MM.1S (cell line): ENCODE measurements at places on chromosomes 13 and 19.

DNA sequence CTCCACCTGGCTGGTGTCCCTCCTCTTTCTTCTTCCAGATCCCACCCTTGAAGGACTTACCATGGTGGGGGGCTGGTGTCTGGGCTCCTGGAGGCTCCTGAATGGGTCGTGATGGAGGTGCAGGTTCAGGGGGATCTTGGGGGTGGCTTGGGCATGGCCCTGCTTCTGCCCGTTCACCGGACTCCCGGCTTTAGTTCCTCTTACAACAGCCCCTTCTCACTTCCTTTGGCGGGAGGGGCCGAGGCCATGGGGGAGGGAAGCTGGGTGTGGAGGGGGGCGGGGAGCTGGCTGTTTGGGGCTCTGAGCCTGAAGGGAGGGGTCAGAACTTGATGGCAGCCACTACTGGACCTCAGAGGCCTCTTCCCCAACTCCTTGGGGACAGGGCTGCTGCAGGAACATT lies at the start of gene MYO1F:
TSS of gene MYO1F (minus strand) at position 196 of the 400 bp plus-strand sequence. CDS start at position 63, 133 bp downstream.
- no peak for DNase-seq

DNA sequence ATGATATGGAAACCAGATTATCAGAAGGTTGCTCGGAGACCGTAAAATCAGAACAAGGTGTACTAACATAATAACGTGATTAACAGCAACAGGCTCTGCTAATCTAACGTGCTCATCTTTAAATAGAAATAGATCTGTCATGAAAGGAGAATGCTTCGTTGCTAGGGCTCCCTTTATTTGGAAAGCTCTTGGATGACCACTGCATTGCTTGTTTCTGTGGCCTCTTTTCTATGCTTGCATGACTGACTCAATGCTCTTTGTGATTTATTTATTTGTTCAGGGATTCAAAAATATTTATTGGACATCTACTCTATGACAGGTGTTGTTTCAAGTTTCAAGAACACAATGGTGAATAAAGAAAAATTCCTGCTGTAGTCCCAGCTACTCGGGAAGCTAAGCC lies 22.3 kb upstream of the ZDHHC20 start:
- DNase-seq: no peak

DNA sequence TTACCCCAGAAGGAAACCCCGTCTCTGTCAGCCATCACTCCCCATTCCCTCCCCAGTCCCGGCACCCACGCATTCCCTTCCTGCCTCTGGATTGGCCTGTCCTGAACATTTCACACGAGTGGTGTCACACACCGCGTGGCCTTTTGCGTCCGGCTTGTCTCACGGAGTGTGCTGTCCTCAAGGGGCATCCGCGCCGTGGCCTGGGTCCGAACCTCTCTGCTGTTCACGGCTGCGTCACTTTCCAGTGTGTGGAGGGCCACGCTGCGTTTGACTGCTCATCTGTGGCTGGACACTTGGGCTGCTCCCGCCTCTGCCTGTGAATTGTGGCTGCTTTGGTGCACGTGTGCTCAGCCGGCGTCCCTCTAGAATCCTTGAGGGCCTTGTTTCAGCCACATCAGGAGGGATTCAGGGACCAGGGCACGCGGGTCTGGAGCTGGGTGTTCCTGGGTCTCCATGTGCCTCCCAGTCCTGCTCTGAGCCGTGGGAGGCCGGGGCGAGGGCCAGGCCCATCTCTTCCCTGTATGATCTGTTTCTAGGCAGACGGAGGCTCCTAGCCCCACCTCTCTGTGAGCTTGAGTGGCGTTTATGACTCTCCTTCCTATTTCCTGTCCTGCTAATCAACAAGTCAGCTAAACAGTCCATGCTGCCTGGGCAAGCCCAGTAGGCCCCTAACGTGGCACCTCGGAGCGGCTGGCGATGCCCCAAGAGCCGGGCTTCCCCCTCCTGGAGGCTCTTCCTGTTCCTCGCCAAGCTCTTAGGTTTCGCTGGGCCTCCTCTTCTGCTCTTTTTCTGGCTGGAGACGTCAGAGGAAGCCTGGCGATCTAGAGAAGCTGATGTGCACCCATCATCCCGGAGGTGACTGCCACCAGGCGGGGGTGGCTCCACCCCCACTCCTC lies 8.1 kb downstream of the STK11 start:
- DNase-seq: no peak

DNA sequence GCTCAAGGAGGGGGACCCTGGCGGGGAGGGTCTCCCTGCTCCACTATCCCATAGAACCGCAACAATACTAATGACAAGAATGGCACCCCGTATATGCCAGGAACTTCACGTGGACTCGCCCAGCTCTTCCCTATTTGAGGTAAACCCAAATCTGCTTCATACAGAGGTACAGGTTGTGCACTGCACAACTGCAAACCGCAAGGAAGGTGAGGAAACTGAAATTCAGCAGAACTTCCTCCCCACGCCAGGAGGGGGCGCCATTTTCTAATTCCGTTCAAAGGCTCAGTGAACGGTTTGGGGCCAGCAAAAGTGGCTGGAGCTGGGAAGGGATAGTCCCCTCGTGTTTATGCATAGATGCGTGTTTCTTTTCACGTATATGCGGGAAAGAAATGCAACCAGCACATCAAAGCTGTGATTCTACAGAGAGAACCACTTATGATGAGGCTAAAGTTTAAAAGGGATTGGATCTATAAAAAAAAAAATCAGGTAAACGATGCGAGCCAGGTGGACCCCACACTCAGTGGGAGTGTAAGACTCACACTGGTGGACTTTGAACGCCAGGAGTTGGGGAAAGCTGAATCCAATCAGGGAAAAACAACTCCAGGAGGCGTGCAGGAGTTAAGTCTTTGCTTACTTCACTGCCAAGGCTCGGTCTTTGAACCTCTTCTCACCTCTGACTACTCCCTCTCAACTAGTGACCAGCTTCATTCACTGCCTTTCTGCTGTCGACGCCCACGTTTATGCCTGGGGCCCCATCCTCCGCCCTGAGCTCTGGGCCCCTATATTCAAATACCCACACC lies 20.3 kb downstream of the C19orf81 start:
- peak; percentile 26 for DNase-seq

DNA sequence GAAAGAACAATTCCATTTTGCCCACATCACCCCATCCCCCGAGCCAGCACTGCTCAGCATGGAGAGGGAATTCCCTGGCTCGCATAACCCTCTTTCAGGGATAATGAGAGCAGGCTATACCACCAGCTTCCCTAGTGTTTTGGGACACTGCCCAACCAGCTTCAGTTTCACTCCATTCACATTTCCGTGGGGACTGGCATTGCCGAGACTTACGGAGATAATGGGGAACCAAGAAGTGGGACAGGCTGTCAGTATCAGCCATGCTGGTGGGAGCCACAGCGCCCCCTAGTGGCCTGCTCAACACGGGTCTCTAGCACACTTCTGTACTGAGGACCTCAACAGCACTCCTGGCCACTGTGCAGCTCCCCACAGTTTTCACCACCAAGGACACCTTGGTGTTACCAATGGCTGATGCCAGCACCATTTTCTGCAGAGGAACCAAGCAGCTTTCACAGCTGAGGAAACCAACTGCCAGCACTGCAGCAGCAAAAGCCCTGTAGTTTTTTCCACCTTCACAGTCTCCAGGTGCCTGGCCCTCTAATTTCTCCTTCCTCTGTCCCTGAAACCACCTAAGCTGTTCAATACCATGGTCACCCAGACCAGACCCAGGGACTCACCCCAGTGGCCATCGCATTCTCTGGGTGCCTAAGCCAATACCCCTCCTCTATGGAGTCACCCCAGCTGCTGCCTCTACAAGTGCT lies 23.7 kb downstream of the SLC6A16 start:
- peak; percentile 74 for DNase-seq

DNA sequence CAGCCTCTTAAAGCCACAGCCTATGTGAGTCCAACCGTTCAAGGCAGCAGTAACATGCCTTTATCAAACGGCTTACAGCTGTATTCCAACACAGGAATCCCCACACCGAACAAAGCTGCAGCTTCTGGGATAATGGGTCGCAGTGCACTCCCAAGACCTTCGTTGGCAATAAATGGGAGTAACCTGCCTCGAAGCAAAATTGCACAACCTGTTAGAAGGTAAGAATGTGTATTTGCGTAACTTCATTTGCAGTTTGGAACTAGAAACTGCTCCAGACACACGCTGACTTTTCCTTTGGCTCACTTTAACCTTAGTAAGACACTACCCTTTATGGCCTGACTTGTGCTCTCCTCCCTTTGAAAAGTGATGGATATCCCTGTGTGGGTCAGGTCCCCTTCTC lies 63.4 kb downstream of the SLAIN1 start:
- no peak for DNase-seq

GRCh38 chr13:30325668-30326067 lies 18.3 kb upstream of the KATNAL1 start:
- no peak for DNase-seq

DNA sequence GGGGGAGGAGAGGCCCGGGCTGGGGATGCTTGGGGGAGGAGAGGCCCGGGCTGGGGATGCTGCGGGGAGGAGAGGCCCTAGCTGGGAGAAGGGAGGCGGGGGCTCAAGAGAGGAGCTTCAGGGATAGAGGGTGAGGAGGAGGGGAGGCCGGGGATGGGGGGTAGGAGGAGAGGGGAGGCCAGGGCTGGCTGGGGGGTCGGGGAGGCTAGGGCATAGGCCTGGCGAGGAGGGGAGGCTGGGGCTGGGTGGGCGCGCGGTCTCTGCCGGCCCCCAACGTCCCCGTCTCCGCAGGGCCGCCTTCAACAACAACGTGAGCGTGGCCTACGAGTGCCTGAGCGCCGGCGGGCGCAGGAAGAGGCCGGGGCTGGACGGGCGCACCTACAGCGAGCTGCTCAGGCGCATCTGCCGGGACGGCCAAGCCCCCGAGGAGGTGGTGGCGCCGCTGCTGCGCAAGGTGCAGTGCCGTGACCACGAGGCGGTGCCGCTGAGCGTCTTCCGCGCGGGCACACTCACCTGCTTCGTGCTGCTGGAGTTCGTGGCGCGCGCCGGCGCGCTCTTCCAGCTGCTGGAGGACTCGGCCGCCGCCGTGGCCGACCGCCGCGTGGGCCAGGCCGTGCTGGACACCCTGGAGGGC lies 11.4 kb downstream of the TPGS1 start:
- DNase-seq: no peak

GRCh38 chr13:106532111-106532929 lies 3.1 kb downstream of the EFNB2 start:
- no peak for DNase-seq

GRCh38 chr13:75025956-75026355 lies 456.0 kb downstream of the TBC1D4 start:
- DNase-seq: no peak

DNA sequence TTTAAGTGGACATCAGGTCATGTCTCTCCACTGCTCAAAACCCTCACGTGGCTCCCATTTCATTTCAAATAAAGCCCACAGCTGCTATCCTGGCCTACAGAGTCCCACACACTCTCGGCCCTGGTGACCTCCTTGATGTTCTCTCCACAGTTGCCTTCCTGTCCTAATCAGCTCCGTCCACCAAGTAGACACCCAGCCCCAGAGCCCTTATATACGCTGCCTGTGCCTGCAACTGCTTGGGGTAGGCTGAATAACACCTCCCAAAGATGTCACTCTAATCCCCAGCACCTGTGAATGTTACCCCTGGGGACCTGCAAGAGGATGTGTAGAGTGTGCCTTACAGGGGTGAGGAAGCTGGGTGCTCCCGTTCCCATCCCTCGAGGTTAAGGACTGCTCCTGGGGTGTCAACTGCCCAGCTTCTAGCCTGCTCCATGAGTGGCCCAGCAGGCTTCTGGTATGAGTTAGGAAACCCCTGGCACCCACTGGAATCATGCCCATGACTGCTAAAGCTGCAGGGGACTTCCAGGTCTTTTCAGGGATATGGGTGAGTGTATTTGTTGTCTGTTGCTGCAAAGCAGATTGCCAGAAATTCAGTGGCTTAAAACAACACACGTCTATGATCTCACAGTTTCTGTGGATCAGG lies 6.0 kb downstream of the FAM187B start:
- DNase-seq: no peak
